T-helper 2 cell (primary cell): ENCODE measurements at places on chromosomes 6 and 20.

- no peak for DNase-seq
These were observed 110.3 kb downstream of the COL19A1 start for GRCh38 chr6:69976591-69977090.

- DNase-seq, result no peak
These were observed 27.1 kb upstream of the BEND6 start for GRCh38 chr6:56927538-56928453.

GRCh38 chr6:25537349-25538018 lies 114.5 kb upstream of the SCGN start:
- DNase-seq, result no peak

DNA sequence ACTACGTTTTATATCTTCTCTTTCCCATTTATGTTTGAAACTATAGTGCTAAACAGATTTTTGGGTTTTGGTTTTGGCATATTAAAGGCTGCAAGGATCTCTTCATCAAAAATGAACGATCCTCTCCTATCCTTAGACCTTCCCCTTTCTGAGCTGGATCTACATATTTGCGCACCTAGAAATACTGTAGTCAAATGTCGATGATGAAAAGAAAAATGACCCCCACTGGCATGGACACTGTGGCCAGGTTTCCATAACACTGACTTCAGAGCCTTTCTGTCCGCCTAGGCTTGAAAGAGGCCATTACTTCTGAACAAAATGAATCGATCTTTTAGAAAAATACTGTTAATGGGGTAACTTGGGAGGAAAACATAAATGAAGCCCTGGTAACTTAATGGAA lies 5.8 kb downstream of the FLRT3 start:
- no peak for DNase-seq

- no peak for DNase-seq
These were observed 193.3 kb upstream of the CHD6 start for GRCh38 chr20:41811456-41811855.

GRCh38 chr6:37866590-37867507 lies 47.3 kb downstream of the ZFAND3 start:
- DNase-seq, result no peak

DNA sequence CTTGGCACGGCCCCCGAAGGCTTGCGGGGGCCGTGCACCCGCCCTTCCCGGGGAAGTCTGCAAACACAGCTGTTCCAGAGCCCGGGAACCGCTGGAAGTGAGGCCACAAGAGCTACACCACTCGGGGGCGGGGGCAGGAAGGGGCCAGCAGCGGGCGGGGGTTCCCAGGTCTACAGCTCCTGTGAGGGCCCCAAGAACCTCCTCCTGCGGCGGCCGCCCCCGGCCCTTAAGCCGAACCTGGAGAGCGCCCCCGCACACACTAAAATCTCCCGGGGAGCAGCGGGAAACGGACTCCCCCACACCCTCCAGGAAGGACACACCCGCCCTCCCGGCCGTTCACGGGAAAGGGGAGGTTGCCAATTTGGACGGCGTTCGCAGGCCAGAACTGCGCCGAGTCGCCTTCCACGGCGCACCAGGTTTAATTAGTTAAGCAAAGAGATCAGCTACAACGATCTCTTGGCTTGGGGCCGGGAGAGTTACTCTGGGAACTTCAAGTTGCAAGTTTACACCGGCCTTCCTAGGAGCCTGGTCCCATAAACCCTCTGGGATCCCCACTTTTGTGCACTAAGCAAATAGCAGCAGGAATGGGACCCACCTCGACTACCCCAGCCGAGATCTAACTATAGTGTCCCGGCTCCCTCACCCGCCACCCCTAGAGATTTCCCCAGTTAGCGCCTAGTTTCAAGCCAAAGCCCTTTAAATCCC lies 1.7 kb downstream of the JAG1 start:
- DNase-seq, result no peak

GRCh38 chr6:72464246-72464645 lies 157.6 kb upstream of the KCNQ5 start:
- DNase-seq, result no peak

DNA sequence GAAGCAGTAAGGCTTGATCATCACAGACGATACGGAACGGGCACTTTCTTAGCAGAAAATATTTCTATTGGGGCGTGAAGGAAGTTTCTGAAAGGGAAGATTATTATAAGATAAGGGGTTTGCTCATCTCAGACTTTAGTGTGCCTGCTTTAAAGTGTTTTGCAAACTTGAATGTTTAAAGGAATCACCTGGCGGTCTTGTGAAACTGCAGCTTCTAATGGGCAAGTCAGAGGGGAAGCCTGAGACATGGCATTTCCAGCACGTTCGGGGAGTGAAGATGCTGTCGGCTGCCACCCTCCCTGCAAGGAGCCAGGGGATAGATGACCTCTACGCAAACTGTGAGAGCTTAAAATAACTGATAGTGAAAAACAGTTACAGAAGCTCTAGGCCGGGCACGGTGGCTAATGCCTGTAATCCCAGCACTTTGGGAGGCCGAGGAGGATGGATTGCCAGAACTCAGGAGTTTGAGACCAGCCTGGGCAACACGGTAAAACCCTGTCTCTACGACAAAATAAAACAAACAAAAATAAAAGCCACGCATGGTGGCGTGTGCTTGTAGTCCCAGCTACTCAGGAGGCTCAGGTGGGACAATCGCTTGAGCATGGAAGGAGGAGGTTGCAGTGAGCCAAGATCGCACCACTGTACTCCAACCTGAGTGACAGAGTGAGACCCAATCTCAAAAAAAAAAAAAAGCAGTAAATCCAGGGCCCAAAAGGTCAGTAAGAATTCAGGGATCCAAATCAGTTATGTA lies 2.3 kb upstream of the KIF16B start:
- no peak for DNase-seq

DNA sequence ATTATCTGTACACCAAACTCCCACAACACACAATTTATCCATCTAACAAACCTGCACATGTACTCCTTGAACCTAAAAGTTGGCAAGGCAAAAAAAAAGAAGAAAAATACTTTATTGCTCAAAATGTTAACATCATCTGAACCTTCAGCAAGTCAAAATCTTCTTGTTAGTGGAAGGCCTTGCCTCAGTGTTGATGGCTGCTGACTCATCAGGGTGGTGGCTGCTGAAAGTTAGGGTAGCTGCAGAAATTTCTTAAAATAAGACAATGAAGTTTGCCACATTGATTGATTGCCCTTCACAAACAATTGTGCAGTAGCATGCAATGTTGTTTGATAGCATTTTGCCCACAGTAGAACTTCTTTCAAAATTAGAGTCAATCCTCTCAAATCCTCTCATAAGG lies 2.7 kb upstream of the WFDC11 start:
- DNase-seq, result no peak

GRCh38 chr6:127522714-127523113 lies 3.6 kb upstream of the MTCL3 start:
- DNase-seq, result no peak

DNA sequence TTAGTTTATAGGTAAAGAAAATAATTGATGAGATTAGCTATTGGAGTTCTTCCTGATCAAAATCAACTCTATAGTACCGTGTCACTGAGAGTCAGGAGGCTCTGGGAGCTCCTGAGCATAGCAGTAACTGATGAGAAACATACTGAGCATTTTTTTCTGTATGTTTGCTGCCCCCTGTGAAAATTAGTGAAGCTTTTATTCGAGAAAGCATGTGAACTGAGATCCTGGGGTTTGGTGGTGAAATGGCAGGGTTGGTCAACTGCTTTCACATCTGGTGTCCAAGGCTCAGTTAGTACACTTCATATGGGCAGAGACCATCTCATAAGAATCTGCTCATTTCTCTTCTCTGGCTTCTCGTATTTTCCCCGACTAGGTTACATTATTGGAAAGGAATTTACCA lies 4.1 kb upstream of the ABT1 start:
- DNase-seq, result no peak
